ENCODE measurements at places on chromosomes 11 and 22. TPM values are rescaled to one million over a fixed set of nuclear protein-coding genes. Genes with fewer than 3 reads are reported as not detected.

DNA sequence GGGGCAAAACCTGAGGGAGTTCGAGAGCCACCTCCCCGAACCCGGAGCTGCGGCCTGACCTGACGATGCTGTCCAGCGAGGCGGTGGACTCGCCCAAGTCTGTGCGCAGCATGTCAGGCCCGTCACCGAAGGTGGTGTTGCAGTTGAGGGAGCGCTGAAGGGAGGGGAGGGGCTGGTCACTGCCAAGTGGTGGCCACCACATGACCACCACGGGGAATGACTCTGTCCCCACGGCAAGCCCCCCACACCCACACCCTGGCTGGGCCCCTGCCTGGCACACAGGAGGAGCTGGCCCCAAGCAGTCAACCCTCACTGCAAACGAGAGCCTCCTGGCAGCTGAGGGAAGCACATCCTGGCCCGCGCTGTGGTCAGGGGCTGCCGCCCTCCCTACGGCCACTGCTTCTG is 30.8 kb downstream of the TRMU start:
- no peak for DNase-seq

Gene IGSF22
- not detected for total RNA-seq

DNA sequence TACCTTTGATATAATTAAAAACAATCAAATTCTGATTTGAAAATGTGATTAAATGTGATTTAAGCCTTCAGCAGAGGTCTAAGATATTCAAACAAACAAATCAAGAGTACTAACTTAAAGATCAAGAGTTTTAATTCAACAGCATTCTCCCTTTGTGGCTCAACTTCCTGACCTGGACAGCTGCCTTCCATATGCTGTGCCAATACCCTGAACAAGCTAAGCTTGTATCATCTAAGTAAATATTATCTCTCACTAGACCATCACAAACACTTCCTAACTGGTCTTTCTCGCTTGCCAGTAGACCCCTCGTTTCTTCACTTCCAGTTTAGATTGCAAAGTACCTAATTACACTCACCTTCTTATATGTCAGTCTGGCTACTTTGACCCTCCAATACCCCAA is 35.9 kb upstream of the P4HA3 start:
- DNase-seq = no peak

- no peak for DNase-seq
Observed at GRCh38 chr11:111937844-111938243, 701 bp downstream of the DIXDC1 start.

Gene ENTHD1
- not detected for total RNA-seq

DNA sequence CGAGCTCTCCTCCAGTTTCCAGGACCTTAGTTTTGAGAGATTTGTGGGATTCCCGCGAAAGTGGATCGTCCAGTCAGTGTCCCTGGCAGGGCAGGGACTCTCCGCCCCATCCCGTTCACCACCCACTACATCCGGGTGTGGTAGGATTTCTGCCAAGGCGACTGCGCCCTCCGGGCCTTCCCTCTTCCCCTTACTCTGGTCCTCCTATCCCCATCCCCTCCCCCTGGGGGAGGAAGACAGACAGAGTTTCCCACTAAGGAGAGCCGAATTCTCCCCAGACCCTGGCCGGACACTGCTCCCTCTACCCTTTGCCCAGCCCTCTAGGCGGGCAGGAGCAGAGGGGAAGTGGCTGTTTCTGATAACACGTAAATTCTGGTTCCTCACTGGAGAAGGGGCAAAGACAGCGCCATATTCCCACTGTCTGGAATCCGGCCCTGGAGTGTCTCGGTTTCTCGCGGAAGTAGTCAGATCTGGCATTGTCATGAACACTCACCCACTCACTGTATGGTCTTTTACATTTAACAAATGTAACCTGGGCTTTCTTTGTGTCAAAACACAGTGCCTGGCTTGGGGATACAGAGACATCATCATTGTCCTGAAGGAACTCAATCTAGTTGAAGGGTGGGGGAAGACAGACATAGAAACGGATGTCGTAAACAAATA is 1.1 kb upstream of the NECTIN1 start:
- peak; percentile 67 for DNase-seq

Gene CASP1
- total RNA-seq = 9.3 TPM

- no peak for DNase-seq
Observed at GRCh38 chr11:45532546-45532945, 132.9 kb downstream of the CHST1 start.

- no peak for DNase-seq
Observed at GRCh38 chr11:109998921-109999320, 94.3 kb upstream of the ZC3H12C start.
